Activated T-helper 2 cell treated with anti-CD3 and anti-CD28 coated beads, Interferon-gamma antibody, Interleukin-2, Interleukin-4, amounts not matched to agents 10 μg/mL and 5 μg/mL and 100 μg/mL, durations not matched to agents 14 hours and 24 hours and 36 hours (primary cell): ENCODE measurements at places on chromosomes 5 and 9. TPM values are rescaled to one million over a fixed set of nuclear protein-coding genes. Genes with fewer than 3 reads are reported as not detected.

EGFLAM gene
- total RNA-seq: not detected in 2 replicates

EDIL3 gene
- not detected in 2 replicates for total RNA-seq

TRUB2 gene
- 33.5 and 36.1 TPM in 2 replicates for total RNA-seq

POLR3G gene
- 17.1 and 18.6 TPM in 2 replicates for total RNA-seq

LHFPL2 gene
- 0.09 and 0.16 TPM in 2 replicates for total RNA-seq

FOXD4L6 gene
- total RNA-seq: 0.18 TPM in 1 of 2 replicates, not detected in the other

SPAG8 gene
- 0.82 and 1.5 TPM in 2 replicates for total RNA-seq
